ENCODE measurements at places on chromosomes 3 and 15.

- DNase-seq, result peak; percentile 9
Observed at GRCh38 chr3:9398700-9399336, 1.4 kb downstream of the SETD5 start.

DNA sequence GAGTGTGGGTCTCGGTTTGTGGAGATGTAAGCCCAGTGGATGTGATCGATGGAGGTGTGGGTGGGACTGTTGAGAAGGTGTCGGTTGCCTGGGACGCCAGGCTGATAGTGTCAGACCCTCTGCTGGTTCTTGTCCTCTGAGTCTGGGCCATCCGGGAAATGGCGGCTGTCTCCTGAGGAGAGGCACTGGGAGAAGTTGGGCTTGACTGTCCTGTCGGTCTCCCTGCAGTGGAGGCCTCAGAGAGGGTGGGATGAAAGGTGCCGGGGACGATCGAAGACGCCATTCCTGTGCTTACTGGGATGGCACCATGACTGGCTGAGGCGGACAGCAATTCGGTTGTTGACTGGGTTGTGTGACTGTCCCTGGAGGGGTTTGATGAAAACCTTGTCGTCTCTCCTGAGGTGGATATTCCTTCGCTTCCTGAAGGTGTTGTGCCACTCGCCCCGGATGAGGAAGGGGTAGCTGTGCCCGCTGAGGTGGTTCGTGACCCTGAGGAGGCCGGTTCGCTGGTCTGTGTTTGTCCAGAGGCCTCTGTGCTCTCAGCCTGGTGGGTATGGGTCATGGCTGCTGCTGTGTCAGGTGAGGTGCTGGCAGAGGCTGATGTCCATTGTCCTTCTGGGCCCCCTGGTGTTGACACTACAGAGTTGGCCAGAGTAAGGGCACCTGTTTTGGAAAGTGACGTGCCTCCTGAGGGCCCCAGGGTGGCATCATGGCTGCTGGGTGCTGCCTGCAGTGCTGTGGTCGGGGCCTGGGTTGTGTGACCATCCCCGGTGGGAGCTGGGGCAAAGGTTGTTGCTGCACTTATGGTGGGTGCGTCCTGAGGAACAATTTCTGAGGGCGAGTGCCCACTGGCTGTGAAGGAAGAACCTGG lies 22.8 kb downstream of the MUC4 start:
- DNase-seq, result no peak

- DNase-seq, result no peak
Observed at GRCh38 chr3:13292375-13292774, 127.7 kb downstream of the NUP210 start.

DNA sequence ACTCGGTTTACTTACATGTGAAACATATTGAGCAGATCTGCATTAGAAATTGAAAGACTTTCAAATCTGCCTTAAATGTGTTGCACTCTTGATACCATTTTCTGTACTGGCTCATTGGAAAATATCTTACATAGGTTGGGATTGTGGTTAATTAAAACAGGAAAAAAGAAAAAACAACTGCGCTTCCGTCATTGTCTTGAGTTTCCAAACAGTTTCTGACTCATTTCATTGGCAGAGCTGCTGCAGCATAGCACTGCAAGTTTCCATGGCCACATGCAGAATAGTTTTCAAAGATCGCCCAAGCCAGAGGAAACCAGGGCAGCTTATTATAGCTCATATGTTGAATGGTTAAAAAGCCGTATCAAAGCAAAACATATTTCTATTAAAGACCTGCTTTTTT lies 446.6 kb upstream of the BCHE start:
- DNase-seq, result no peak

DNA sequence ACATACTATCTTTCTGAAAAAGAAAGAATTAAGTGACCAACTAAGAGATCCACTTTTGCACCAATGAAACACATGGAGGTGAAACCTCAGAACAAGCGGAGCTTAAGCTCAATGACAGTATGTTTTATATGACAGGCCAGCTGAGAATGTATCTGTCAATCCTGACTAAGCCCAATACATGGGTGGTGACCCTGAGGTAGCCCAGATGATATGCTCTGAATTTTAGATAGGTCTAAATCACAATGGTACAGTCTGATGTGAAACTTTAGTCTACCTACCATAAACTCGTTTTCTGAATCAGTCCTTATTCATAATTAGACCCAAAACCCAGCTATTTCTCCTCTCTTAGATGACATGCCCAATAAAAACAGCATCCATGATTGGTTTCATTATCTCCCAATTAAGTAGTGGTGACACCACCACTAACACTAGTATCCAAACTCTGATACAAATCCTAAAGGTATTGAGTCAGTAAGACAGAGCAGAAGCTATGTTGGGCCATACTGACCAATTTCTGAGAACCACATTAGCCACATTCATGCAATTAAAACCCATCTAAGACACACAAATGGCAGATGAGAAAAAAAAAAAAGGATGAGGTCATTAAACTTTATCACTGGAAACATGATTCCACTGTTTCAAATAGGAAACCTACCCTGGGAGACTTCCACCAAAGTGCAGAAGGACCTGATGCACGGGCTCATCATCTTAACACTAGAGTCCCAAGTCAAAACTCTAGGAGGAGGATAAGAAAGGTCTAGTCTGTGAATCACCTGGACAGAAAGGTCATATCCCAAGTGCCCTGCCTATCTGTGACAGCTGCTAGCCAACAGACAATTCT lies 20.6 kb downstream of the CMTM6 start:
- DNase-seq, result no peak

DNA sequence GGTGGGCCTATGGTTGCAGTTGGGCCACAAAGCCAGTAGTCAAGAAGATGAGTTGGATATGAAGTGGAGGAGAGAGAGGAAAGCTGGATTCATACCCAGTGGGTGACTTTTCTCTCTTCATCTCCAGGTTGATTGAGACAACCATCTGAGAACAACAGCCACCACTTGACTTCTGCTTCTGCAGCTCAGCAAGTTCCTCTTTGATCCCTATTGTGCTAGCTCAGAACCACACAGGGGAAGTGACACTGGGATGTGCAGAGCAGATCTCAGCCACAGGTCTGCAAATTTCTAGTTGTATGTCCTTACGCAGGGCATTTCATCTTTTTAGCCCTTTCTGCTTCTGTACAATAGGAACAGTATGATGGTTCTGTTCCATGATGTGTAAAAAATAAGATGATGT lies 459.2 kb upstream of the ARRDC4 start:
- no peak for DNase-seq

- no peak for DNase-seq
Observed at GRCh38 chr15:80568876-80569605, 126.1 kb upstream of the ABHD17C start.

DNA sequence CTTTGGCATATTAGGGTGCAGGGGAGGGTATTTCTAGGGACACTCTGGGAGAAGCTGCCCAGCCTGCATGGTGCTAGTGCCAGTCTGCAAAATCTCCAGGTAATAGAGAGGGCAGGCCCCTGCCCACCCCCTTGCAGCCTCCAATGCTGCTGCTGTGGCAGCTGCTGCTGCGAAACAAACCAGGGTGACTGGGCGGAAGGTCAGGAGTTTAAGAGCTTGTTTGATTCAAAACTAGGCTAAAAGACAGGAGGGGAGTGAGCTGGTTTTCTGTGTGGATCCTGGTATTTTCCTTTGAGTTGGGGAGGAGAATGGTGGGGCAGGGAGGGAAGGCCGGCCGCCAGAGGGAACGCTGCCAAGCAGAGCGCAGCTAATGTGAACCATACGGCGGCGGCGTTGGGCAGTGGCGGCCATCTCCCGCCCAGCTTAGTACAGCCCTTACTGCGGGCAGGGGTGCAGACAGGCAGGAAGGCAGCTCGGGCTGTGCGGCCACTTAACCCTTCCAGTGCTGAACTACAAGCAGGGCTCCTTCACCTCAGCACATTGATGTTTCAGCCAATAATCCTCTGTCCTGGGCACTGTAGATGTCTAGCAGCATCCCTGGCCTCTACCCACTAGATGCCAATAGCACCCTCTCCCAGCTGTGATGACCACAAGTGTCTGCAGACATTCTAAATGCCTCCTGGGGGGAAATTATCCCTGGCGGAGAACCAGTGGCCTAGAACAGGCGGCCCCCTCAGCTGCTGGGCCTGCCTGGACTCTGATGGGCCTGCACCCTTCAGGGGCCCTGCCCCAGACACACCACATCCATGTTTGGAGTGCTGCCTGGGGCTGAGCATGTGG lies 125.7 kb downstream of the EEFSEC start:
- DNase-seq, result no peak

DNA sequence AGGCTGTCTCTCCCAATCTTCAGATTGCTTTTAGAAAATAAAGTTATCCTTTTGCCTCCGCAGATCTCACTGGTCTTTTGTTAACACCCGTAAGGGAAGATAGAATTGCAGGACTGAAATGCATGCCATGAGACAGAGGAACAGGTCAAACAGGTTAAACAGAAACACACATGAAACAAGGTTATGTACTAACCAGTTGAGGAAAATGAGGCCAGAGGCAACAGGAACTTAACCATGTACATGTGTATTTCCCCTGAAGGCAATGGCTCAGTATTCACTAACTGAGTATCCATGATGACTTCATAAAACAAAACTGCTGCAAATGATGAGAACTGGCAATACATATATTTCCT lies 169.1 kb upstream of the NSMCE3 start:
- DNase-seq, result no peak

DNA sequence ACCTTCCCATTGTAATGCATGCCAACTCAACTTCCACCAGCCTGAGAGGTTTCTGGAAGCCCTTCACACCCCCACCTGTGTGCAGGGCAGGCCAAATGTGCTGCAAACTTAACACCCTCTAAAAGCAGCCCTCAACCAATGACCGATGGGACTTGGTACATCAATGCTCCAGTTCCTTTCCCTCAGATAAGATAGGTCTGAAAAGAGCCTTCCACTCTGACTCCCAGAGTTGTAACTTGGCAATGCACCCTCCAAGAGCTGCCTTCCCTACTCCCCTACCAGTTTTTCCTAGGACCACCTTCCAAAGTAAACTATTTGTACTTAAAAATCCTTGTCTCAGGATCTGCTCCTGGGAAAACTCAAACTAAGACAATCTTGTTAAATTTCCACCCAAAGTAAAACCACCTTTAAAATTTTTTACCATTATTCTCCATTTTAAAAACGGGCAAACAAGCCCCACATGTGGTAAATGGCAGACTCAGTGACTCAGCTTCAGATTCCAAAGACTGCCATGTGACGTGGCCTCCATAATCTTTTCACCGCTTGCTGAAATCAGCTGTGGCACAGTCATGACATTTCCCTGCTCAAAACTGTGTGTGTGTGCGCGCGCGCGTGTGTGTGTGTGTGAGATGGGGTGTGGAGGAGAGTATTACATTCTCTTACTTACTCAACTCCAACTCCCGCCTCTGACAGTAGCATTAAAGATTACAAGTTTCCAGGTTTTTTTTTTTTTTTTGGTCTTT lies 17.2 kb downstream of the RASGRP1 start:
- DNase-seq, result no peak

DNA sequence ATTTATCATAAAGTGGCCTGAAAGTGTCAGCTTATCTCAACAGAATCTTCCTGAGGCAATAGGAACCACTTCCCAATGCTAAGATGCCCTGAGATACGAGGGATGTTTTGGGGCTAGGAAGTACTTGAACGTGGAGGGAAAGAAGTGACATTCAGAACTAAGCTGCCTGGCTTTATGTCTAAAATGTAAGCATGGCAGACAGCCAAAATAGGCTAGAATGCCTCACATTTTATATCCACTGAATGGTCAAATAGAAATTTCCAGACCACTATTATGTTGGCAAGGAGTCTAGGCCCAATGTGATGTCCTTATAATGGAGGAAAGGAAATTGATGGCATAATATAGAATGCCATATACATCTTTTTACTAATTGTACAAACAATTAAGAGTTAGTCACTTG lies 154.9 kb downstream of the PEX5L start:
- DNase-seq, result no peak

DNA sequence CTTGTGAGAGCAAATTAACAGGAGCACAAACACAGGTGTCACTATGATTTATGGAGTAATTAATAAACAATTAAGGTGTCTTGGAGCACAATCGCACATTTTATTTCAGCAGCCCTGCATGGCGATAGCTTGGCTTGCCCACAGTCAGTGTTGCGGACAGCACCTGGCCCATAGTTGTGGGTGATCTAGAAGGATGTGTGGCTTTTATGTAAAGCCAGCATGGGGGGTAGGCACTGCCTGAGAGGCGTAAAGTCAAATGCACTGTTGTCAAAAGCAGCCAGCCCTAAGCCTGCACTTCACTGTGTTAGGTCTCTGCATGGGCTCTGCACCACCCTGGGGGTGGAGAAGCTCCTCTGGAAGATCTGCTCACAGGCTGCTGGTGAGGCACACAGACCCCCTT lies 177.4 kb upstream of the PPP2R3A start:
- DNase-seq, result no peak

DNA sequence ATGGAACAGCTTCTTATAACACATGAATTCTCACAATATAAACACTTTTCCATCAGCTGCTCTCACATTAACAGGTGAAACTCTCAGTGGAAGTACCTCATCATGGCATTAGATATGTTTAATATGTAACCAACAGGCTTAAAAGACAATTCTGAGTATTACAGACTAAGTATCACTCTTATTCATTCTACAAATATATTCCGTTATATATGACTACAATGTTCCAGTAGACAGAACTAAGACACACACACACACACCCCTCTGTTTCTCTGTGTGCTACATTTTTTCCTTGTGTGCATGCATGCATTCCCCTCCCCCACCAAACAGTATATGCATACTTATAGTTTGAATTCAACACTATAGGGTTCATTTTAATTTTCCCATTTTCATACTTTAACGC lies 32.4 kb downstream of the MRPL3 start:
- DNase-seq, result no peak

DNA sequence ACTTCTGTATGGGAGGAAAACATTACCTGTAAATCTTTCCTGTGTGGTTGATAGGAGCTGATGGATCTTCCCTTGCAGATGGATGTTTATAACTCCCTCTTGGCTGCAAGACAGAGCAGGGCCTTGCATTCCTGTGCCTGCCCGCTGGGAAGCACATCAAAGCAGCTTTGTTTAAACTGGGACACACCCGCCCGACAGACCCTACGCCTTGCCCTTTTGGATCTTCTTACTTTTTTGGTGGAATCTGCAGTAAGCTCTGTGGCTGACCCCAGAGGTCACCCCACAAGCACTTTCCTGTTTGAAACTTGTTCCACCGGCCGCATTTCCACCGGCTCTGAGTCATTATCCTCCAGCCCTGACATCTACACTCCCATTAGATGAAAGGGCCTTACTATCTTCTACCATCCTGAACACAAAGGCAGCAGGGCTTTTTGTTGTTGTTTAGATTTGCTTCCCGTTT lies 244.1 kb upstream of the STT3B start:
- DNase-seq, result peak; percentile 18
